NCI-H1694 treated with DMSO at 0.1 percent for 48 hours (cell line): ENCODE measurements at places on chromosomes 6 and 20.
A peak's percentile ranks its signal among the peaks of the same experiment; 100 is the strongest.

GRCh38 chr6:138864343-138864890 is 68.5 kb downstream of the ECT2L start:
- DNase-seq = no peak

GRCh38 chr6:75204959-75205775 is 686 bp downstream of the COL12A1 start:
- DNase-seq = no peak

DNA sequence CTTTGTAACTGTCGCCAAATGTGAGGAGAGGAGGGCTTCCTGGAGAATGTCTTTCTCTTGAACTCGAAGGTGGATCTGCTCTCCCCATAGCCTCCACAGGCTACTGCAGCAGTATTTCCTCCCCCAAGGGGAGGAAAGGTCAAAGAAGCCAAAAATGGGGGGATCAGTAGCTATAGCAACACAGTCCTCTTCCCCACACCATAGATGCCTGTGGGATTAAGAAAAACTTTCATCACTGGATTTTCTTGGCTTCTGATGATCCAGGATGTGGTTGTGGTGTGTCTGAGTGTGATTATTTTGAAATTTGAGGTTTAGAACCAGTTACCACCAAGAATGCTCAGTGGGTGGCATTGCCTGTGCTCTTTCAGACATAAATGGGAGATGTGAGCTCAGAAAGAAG is 140.1 kb upstream of the SPACA1 start:
- no peak for DNase-seq

- DNase-seq = no peak
These were observed 47.6 kb downstream of the CDH4 start for GRCh38 chr20:61299618-61300017.

DNA sequence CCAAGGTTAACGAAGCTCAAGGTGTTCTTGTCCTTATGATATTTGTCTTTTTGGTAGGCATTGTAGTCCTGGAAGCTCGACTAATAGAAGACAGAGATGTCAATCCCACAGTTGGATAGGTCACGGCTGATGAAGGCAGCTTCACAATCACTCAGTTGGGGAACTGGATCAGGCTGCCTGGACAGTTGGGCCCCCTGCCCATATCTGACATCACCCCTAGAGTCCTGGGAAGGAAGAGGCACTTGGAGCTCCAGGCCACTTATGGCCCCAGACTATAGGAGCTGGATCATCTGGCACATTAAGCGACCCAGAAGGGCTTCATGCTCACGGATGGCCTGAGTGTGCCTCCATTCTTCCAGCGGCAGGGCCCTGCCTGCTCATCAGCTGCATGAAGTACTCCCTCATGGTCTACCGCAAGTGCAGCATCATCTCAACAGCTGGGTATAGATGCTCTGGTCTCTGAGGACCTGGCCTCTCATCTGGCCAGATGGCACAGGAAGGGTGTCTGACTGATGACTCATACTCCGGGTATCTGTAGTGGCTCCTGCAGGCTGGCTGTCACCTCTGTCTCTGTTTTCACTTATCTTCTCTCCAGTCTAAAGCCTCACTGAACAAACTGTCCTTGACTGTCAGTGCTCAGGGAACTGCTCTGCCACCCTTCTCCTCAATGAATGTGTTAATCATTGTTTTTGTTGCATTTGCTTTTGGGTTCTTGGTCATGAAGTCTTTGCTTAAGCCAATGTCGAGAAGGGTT is 29.2 kb upstream of the SSR1 start:
- DNase-seq = peak; percentile 60

- no peak for DNase-seq
These were observed 146.8 kb downstream of the EYA2 start for GRCh38 chr20:47041396-47041899.

- no peak for DNase-seq
These were observed 53.0 kb downstream of the ERMARD start for GRCh38 chr6:169804427-169804826.
